AG08395 (cell line): ENCODE measurements at places on chromosomes 6 and 20.

DNA sequence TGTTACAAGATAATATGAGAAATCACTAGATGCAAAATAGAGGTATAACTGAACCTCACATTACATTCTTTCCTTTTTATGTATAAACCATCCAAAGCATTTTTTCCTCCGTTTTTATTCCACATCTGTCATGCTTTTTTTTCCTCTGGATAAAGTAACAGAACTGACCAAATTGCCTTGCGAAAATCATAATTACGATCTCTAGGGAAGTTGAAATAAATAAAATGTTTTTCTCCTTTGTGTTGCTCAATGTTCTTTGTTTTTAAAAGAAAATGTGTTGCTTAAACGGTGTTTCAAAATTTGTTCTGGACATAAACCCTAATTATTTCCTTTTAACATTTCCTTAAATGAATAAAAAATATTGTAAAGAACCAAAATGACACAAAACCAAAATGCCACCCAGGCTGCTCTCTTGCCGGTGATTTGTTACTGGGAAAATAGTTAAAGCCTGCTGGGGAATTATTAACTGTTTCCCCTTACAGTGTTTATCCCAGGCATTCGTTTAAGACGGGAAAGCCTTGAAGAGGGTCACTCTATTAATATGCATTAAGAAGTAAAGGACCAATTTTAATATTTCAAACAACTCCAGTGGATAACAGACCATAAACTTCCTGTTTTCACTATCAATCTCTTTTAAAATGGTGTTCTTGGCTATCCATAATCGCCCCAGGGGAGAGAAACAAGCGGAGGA is 1.7 kb upstream of the ADGRB3 start:
- DNase-seq = no peak

DNA sequence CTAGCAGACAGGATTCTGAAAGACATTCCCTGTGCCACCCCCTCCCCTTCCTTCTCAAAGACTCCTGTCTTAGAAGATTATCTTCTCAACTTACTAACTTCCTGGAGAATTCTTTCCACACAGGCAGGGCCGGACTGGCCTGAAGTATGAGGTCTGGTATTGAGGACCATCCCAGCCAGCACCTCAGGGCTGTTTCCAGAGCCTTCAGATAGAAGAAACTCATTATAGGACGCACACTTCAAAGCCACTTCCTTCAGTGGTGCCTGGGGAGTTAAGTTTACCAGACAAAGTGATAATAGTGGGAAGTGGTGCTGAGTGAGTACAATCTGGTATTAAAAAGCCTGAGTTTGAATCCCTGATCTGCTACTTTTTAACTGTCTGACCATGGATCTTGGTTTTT is 15.6 kb downstream of the KCNS1 start:
- no peak for DNase-seq

DNA sequence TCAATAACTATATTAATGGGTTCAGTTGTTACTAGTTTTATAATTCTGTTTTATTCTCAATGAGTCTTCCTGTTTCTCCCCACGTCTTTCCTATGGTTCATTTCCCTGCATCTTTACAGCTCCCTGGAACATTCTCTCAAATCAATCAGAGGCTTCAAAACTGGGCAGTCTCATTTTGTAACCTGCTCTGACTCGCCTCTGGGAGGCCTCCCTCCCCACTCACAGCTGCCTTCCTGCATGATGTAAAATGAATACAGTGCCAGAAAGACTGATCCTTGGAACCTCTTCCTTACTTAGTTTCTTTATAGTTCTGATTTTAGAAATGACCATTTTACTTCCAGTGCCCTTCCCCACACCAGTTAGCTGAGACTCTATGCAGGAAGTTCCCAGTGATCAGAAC is 103.9 kb downstream of the ESR1 start:
- no peak for DNase-seq

DNA sequence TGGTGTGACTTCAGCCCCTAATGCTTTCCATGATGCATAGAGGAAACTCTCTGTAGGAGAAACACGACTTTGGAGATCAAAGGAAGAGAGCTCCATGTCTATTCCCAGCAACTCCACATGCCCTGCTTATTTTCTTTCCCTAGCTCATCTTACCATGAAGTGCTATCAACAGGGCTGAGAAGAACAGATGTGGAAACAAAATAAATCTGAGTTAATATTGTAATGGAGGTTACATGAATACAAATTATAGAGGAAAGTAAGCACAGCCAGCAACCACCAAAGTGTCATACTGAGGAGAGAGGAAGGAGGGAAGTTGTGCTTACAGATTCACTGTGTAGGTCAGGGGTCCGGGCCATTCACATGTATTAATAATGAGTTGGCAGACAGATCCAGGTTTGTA is 157.5 kb downstream of the RFPL4B start:
- DNase-seq = no peak

GRCh38 chr20:36243726-36244125 is 7.4 kb downstream of the AAR2 start:
- DNase-seq = no peak

DNA sequence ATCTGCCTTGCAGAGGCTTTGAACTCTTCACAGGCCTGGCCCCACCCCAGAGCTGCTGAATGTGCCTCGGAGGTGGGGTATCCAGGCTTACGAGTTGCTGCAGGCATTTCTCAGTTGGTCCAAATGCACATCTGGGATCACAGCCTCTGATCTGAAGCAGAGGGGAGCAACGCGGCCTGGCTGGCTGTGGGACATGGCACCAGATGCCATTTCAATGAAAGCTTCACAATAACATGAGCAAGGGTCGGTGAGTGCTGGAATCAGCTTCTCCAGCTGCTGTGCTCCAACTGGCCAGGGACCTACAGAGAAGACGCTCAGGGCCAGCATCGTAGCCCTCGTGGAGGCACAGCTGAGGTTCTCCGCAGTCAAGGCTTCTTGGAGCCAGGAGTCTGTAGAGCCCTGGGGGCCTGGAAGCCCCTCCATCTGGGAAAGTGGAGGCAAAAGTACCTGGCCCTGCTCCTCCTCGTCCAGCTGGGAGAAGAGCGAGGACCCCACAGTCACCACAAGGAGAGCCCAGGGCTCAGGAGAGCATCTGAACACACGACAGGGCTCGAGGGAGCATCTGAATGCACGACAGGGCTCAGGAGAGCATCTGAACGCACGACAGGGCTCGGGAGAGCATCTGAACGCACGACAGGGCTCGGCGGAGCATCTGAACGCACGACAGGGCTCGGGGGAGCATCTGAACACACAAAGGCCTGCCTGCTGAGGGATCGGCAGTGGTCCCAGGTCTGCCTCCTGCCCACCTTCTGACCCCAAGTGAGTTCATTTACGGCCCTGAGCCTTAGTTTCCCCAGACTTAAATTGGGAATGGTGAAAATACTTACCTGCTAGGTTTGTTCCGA is 165.2 kb downstream of the DLL1 start:
- DNase-seq = no peak

- DNase-seq = no peak
Measured at GRCh38 chr6:85677234-85677956, 34.7 kb upstream of the SYNCRIP start.

DNA sequence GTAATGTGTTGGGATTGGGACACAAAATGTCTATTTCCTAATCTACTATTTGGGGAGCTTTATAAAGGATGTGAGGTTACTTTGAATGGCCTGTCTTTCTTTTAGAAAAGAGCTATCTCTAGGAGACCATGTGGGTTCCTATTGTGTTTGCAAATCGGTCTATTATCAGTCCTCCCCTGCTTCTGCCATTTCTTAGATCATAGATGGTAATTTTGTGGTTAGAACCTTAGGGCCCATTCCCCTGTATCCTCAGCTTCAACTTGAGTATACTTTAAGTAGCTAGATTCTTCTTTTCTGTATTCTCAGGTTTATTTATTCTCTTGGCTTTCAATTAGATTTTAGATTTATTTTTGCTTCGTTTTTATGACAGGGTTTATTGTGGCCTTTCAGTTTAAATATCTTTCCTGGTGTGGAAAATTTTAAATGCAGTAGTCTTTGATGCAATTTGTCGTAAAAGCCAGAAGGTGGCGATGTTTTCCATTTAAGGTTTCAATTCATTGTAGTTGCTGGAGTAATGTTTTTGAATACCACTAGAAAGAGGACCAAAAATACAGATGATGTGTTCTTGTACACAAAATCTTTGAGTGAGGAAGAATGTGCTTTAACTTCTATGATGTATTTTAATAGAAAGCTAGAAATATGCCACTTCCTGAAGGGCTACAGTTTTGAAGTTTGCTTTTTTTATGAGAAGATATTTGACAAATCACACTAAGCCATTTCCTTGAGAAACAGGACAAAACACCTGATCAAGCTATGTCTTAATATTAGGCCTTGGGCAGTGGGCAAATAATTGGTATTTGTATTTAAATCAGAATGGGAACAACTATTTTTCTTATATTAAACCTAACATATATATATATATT is 20.3 kb downstream of the TBPL1 start:
- peak; percentile 58 for DNase-seq

- no peak for DNase-seq
Measured at GRCh38 chr20:24033151-24033550, 44.6 kb upstream of the GGTLC1 start.

- no peak for DNase-seq
Measured at GRCh38 chr20:364905-365794, 15.4 kb upstream of the TRIB3 start.

DNA sequence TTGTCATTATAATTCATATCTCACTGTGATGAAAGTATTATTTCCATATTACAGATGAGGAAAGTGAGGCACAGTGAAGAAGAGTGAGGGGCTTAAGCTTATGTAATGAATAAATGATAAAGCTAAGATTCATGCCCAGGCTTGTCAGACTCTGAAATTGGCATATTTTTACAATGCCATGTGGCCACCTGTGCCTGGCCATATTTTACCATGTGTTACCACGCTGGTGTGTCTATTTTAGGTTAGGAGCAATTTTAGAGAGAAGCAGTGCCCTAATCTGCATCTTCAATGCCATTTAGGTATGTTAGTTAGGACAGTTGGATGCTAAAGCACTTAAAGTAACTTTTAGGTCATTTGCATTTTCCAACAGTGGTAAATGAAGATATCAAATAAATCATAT is 188.0 kb upstream of the FLRT3 start:
- no peak for DNase-seq

DNA sequence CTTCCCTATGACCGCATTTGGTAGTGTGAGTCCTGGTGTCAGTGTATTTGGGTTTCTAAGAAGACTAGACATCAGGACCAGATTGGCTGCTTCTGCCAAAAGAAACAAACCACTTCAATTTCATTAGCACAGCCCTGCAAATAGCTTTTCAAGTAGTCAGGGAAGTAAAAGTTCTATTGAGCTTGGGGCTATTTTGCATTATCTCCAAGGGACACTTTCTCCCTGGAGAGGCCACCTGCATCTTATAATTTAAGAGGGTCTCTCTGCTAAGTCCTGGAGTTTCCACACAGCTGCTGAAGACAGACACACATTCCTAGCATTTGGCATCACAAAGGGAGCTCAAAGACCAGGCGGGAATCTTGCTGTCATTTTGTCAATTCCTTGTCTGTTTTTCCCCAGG is 141.2 kb downstream of the BMP2 start:
- no peak for DNase-seq

DNA sequence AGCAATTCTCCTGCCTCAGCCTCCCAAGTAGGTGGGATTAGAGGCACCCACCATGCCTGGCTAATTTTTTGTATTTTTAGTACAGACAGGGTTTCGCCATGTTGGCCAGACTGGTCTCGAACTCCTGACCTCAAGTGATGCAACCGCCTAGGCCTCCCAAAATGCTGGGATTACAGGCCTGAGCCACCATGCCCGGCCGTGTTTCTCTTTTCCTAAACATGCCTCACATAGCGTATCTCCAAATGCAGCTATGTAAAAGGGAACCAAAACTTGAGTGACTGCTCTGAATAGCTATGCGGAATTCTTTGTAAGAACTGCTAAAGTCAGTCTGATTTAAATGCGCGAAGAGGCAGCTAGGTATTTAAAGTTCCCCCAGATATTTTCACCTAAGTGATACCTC is 20.5 kb downstream of the BPIFA2 start:
- DNase-seq = no peak

DNA sequence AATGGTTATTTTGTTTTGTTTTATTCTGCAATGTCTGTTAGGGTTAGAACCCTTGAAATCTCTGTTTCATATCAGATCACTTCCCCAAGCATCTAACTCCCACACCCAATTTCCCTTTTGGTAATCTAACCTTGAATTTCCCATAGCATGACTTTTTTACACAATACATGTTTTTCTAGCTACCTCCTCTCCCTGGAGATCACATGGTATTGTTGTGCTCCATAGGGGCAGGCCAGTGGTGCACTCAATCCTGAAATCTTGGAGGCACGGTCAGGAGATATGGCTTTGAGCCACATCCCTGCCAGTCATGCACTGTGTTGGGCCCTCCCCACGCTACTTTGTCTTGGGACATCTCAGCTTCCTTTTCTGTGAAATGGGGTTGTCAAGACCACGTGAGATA is 36.7 kb upstream of the NNAT start:
- DNase-seq = no peak

GRCh38 chr6:81769824-81770223 is 17.3 kb upstream of the TENT5A start:
- peak; percentile 9 for DNase-seq

GRCh38 chr6:34506718-34507117 is 40.8 kb downstream of the PACSIN1 start:
- DNase-seq = no peak

- DNase-seq = no peak
Measured at GRCh38 chr6:52346503-52346902, 15.4 kb upstream of the PAQR8 start.

DNA sequence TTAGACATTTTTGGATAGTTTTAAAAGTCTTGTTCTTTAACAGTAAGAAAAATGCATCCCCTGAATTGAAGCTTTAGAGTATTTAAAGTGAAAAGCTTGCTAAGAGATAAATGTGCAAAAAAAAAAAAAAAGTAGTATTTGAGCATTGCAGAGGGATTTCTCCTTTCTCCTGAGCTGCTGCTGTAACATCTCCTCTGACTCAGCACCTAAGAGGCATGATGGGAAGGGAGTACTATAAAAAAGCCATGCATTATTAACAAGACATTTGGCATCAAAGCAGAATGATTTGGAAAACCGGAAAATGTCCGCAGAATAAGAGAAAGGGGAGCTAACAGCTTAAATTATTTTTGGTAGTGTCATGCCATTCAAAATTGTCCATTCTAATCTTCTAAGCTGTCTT is 27.9 kb downstream of the B4GALT5 start:
- DNase-seq = peak; percentile 62

DNA sequence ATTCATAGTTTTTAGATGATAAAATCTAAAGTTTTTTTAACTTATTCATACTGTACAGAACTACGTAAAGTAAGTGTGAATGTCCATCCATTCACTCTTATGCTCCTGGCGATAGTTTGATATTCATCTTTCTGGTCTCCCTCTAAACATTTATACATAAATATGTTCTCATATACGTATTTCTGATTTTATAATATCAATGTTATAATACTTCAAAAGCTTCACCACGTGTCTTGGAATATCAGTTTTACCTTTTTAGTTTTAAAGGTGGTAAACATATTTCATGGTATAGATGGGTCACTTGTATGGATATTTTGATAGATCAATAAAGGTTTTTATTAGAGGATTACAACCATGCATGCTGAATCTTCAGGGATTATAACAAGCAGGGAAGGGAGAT is 10.3 kb upstream of the RHAG start:
- DNase-seq = no peak

DNA sequence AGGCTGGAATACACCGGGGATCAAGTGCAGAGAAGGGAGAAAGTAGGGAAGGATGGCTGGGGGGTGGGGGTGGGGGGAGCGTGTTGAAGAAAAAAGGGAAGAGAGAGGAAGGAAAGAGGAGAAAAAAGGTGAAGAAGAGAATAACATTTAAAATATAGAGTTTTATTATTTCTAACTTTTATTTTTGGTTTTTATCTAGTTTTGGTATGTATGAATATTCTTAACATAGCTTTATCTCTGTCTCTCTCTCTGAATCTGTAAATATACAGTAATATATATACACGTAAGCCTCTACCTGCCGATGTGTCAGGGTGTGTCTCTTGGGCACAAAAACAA is 30.0 kb downstream of the HLA-F start:
- DNase-seq = no peak
